Stimulated activated CD8-positive, alpha-beta memory T cell treated with anti-CD3 and anti-CD28 coated beads, Interleukin-4, amount 100 ng/mL, for 1 hour (primary cell): ENCODE measurements at places on chromosomes 7 and 10.

DNA sequence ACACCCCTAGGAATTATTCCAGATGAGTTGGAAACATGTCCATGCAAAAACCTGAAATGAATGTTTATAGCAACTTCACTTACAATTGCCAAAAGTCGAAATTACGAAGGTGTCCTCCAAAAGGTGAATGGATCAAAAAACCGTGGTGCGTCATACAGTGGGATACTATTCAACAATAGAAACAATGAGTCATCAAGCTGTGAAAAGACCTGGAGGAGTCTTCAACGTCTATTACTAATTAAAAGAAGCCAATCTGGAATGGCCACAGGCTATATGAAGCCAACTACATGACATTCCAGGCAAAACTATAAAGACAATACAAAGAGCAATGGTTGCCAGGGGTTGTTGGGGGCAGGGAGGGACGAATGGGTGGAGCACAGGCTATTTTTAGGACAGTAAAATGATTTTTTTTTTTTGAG is 12.6 kb upstream of the PPP2R2D start:
- DNase-seq, result no peak

DNA sequence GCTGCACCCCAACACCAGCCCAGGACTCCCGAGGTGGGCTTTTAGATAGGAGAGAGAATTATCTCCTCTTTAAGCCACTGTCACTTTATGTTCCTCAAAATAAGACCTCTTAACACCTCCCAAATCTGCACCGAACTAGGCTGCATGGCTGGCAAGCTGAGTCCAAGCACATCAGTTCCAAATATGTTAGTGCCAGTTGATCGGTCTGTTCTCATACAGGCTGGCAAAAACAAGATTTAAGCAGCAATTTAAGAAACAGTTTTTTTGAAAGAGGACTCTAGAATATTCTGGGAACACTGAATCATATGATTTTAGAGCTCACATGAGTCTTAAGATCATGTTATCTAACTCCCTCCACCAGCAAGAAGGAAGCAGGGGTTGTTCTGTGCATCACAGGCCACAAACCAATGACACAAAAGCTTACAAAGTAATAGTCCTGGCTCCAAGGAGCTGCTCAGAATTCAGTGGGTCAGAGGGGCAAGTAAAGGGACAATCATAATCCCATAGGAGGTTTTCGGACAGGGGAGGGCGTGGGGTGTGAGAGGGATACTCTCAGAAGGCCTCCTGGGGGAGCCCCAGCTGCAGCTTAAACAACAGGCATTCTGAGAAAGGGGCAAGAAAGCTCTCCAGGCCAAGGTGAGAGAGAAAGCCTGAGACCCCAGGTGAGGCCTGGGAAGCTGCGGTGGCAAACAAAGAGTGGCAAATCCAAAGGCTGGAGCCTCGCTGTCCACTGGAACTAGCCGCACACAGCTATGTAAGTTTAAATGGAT is 7.1 kb downstream of the COBL start:
- DNase-seq, result no peak

GRCh38 chr7:136677471-136678365 is 190.7 kb upstream of the CHRM2 start:
- no peak for DNase-seq

- DNase-seq, result no peak
Measured at GRCh38 chr7:133820584-133820983, 306.6 kb upstream of the LRGUK start.

GRCh38 chr7:13933536-13933935 is 55.9 kb downstream of the ETV1 start:
- no peak for DNase-seq

DNA sequence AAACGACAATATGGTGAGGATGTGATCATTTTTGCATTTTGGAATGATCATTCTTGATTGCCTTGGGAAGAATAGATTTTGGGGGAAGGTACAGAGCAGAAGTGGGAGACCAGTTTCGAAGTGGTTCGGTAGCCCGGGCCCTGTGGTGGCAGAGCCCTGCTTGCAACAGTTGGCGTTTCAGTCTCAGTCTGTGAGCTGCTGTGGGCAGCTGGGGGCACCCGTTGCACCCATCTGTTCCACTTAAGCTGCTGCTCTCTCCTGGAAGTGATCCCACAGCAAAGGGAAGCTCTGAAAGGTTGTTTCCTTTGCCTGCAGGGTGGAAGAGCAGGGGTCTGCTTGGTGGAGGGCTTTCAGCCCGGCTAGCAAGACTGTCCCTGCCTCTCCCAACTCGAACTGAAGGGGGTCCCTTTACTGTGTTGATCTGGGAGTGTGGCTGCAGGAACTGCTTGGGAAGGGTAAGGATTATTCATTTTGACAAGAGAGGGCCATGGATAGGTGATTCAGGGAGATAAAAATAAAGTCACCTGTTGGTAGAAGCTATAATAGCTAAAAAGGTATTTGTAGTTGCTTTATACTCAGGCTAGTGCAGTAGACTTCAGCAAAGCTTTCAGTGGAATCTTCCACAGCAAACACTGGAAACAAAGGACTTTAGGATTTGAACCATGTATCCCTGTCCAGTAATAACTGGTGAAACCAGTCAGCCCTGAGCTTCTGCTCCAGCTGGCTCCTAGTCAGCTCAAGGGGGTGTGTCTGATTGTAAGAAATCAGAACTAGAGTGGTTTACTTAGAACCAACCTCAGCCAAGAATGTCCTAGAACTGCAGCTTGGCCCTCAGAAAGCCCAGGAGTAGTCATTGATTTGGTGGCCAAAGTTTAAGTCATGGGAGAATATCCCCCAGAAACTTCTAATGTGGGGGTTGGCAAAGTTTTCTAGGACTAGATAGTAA is 53.1 kb upstream of the PDCD4 start:
- DNase-seq, result no peak

DNA sequence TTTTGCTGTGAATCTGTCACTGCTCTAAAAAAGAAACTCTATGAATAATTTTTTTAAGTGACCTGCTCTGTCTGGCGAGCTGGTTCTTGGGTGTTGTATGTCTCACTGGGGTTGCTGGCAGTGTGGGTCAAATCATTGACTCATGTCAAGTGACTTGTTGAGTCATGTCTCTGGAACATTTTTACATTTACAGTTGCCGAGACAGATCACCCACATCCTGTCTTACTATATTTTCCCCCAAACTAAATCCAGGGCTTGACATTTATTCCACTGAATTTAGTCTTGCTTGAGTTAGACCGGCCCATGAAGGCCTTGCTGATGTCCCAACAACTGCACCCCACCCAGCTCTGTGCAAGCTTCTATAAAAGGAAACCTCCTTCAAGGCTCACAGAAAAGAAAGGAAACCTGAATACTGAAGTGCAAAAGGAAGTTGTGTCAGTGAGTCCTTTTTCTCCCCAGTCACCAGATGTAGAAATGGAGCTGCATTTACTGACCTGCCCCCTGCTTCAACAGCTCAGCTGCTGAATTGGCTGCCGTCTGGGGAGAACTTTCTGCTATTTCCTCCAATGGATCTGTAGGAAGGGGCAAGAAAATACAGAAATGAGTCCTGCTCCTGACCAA is 290.3 kb downstream of the TNS3 start:
- DNase-seq, result no peak

DNA sequence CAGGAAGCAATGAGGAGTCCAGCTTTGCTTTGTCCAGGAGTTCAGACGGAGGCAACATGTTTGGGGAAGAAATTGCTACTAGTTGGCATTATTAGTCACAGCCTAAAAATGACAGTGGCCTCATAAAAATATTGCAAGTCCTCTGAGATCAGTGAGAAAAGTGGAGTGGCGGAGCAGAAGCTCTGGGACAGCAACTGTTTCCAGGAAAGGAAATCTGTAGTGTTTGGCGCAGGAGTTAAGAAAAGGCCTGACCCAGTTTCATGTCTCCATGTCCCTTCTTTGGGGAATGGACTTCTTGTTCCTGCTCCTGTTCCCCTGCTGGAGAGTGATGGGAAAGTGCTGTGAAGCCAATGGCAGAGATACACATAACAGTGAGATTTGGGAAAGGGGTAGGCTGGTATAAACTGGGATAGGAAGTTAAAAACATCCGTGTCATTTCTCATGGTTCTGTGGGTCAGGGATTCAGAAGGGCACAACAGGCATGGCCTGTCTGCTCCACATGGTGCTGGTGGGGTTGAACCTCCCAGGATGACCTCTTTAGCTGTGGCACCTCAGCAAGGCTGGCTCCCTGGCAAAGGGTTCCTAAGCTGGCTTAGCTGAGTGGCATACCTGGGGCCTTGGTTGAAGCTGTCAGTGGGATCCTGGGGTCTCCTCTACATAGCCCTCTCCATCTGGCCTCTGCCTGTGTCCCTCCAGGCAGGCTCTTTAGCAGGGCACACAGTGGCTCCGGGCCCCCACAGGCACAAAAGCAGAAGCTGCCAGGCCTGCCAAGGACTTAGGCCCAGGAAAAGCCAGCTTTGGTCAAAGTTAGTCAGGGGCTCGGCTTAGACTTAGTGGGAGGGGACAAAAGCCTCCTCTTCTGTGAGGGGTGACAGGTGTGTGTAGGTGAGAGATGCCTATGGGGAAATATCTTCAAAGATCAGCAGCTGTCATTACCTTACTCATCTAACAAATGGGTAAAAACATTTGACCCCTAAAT is 77.7 kb downstream of the WDFY4 start:
- no peak for DNase-seq

DNA sequence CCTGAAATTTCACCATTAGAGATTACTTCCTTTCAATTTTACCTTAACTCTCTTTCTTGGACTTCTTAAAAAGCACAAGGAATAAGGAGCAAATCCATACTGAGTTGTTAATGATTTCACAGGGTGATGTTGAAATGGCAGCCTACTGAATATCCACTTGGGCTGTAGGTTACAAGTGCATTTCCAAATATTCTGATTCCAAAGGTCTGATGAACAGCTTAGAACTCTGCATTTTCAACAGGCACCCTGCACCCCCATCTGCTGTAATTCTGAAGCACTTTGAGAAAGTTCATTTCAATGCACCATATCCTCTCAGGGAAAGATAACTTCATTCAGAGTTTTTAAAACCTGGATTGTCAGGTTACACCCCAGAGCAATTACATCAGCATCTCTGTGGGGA is 368.4 kb downstream of the KCNMA1 start:
- no peak for DNase-seq

DNA sequence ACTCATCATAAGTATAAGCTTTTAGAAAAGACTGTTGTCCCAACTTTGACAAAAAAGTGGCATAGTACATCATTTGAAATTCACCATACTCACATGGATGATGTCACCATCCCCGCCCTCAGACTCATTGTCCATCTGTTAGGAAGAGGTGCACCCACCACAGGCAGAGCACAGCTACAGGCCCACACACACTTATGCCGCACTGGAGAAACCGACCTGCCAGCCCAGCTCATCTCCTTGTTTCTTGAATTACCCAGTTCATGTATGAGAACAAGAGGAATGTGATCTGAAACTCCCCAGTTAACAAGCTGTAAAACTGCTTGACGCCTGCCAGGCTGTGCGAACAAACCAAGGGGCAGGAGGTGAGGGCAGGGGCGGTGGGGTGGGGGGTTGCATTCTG is 312.0 kb downstream of the DPP6 start:
- DNase-seq, result no peak

DNA sequence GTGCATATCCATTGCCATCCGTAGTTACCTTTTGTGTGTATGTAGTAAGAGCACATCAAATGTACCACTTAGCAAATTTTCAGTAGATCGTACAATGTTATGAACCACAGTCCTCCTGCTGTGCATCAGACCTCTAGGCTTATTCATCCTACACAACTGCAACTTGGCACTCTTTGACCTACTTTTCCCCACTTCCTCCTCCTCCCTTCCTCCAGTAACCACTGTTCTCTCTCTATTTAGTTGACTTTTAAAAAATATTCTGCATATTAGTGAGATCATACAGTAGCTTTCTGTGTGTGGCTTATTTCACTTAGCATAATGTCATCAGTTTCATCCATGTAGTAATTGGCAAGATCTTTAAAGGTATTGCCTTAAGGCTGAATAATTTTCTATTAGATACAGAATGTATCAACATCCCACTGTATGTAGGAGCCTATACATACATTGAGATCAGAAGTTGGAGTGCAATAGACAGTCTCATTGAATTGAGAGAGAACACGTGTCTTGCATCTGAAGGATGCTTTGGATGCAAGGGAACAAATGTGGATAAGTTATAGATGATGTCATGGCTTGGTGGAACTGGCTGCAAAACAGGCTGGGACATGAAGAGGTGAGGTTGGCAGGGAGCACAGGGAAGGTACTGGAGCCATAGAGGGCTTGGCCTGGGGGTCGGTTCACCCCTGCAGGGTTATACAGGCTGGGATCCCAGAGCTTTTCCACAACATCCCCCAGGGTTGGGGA is 83.0 kb upstream of the FAM180A start:
- DNase-seq, result no peak

GRCh38 chr7:50446542-50446960 is 3.6 kb downstream of the FIGNL1 start:
- DNase-seq, result no peak

DNA sequence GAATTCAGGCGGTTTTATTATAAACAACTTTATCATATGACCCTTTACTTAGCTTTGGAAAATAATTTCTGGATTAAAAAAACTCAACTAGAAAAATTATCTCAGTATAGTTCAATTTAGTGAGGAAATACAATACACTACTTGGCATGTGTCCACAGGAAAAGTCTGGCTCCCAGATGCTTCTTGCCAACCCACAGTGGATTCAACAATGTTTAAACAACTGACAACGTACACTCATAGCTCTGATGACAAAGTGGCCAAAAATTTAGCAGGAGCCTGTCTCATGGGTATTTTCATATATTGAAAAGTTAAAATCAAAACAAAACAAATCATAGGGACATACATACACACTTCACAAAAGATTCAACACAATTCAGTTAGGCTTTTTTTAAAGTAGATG is 158.8 kb downstream of the SKAP2 start:
- no peak for DNase-seq

DNA sequence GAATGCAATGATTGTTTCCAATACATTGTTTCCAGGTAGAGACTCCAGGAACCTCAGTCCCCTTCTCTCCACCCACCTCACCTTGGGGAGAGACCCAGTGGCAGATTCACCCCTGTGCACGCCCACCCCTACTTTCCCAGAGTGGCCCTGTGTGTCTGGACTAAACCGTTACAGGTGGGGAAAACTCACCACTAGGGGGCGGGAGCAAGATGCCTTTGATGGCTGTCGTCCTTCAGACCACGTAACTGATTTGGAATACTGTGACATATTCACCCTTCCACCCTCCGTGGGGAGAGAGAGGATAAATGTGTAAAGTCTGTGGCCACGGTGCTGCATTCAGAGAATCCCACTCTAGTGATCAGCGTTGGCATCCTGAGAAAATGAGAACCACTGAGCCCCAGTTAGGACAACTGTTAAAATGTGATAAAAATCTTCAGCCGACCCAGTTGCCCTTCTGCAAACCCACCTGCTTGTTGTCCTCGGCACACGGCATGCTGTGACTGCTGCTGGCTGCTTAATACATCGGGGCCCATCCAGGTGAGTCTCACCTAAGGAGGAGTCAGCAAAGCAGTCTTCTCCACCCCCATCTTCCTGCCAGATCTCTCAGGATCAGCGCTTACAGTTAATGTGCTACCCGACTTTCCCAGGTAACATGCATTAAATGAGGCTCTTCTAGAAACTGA is 41.5 kb upstream of the NMT2 start:
- DNase-seq, result peak; percentile 82

DNA sequence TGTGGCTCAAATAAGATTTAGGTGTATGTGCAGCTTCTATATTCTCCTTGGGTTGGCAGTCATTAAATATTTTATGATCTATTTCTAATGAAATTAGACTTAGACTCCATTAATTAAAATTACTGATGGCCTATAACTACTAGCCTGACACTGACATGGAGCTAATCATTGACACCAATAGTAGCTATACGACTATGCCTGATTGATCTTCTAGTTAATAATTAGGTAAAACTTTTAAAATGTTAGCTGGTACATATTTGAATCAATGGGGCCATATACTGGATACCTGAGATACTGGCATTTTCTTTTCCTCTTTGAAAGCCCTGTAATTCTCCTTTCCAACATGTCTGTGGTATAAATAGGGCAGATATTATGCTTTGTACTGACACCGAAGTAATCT is 14.4 kb downstream of the WEE2 start:
- no peak for DNase-seq
